Bronchial epithelial cell (primary cell): ENCODE measurements at places on chromosomes 7 and 10. TPM values are rescaled to one million over a fixed set of nuclear protein-coding genes. Genes with fewer than 3 reads are reported as not detected.

- DNase-seq = no peak
Measured at GRCh38 chr7:143487566-143487965, 9.9 kb downstream of the TAS2R41 start.

DNA sequence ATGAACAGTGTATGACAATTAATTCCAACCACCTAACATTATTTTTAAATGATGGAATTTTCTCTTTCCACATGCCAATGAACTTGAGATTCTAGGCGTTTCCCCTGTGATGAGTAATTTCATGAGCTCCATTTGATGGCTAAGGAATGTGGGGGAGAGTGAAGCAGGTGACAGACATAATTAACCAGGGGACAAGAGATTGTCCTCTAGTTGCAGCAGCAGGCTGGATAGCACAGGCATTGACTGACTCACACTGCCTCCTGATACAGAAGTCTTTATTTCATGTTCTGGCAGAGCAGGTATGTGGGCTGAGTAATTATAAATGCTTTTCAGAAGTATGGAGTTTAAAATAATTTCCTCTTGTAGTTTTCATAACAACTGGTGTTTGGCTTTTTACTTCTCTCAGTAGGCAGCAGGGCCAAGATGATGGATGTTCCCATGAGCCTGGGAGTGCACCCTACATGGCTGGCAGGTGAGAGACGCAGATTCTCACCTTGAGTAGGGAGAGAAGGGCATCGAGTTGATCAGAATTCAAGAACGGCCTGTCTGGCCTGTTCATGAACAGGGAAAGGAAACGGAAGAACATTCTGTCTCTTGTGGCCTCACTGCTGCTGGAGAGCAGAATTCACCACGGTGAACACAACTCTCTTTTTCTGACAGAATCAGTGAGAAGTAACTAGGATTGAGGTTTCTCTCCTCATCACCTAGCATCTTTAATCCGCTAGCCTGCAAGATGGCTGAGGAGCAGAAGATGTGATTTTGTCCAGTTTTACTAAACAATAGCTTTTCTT lies 118.8 kb downstream of the AOAH start:
- peak; percentile 84 for DNase-seq

GRCh38 chr10:88395677-88396076 lies 187.4 kb downstream of the RNLS start:
- peak; percentile 22 for DNase-seq

GRCh38 chr7:135755351-135755753 lies 6.7 kb upstream of the FAM180A start:
- no peak for DNase-seq

DNA sequence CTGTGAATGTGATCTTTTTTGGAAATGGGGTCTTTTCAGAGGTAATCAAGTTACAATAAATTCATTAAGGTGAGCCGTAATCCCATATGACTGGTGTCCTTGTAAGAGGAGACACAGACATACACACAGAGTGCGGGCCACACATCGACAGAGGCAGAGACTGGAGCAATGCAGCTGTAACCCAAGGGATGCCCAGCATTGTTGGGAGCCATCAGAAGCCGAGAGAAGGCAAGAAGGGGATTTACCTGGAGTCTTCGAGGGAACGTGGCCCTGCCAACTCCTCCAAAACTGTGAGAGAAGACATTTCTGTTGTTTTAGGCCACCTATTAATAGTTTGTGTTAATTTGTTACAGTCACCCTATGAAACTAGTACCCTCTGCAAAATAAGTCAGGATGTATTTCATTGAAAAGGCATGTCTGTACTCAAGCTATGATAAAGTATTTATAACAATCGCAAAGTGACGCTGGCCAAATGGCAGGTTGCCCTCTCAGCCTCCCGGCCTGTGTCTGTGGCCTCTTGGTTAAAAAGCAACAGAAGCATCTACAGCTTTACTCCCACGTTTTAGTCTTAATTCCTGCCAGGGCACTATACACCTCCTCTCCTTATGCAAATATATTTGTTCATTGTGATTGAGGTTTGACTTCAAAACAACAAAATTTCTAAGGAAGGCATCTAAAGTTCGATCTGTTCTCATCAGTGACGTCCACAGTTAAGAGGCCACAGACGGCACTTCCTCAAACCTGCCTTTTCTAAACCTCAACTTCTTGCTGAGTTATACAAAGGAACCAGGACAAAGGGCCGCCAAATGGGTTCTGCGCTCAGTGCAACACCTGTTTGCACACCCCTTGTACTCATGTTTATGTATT lies 46.8 kb downstream of the HIPK2 start:
- peak; percentile 29 for DNase-seq

DNA sequence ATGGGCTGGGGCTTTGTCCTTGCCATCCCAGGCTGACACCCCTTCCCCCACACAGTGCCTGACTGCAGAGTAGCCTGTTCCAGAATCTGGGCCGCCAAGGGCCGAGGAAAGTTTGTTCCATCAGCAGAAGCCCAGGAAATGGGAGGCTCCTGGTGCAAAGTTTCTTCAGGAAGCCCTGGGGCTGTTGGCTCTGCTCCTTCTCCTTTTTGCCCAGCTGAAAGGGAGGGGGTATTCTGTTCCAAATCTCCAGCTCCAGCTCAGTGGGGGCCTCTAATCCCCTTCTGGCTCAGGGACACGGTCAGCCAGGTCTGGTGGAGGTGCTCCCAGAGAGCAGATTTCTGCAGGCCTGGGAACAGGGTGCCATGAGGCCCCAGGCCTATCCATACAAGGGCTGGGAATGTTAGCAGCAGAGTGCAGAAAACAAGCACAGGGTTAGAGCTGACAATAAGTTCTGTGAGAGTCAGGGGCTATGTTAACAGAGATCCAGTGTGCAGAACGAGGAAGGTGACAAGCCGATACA lies 399.5 kb downstream of the RPS24 start:
- no peak for DNase-seq

- no peak for DNase-seq
Measured at GRCh38 chr7:25427721-25428120, 199.4 kb upstream of the NPVF start.

GRCh38 chr7:150685219-150686029 lies at the start of gene GIMAP2:
GIMAP2 (plus strand) TSS chr7:150685706; CDS start chr7:150687060, 1,354 bp downstream.
- DNase-seq = peak; percentile 19

GRCh38 chr7:112573302-112574039 lies 92.7 kb downstream of the LSMEM1 start:
- DNase-seq = peak; percentile 50

GRCh38 chr7:36281945-36282717 lies 107.5 kb upstream of the ANLN start:
- peak; percentile 34 for DNase-seq

DNA sequence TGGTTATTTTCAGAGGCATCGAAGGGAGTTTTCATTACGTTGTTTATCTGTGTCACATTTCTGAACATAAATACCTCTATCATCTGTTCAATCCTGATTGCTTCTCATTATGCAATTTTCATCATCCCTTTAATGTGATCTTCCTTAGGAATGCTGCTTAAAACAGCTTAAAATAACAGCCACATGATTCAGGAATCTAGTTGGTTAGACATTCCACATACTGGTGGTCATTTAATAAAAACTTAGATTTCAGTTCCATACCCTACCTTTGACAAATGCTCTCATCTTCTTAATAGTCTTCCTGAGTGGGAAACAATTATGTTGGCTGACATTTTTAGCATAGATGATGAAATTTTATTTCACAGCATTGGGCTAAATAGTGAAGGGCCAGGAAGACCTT lies 191.3 kb upstream of the CDCA7L start:
- DNase-seq = no peak

- DNase-seq = no peak
Measured at GRCh38 chr10:71158902-71159301, 53.5 kb upstream of the UNC5B start.

GRCh38 chr7:44382459-44383265 lies 57.3 kb upstream of the CAMK2B start:
- DNase-seq = no peak

DNA sequence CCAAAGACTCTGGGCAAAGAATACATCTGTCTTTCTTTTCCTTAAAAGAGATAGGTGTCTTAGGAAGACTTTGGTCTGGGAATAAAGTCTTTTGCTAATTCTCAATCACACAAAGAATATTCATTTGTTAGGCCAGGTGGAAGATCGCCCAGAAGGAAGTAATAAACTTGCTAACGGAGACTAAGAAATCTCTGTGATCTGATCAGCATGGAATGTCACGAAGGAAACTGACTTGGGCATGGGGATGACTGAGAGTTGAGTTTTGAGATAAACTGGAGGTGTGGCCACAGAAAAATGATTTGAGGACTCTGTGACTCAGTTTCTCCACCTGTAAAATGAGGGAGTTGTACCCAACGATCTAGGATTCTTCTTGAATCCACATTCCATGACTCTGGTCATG lies 161.1 kb upstream of the SVIL start:
- DNase-seq = peak; percentile 52

DNA sequence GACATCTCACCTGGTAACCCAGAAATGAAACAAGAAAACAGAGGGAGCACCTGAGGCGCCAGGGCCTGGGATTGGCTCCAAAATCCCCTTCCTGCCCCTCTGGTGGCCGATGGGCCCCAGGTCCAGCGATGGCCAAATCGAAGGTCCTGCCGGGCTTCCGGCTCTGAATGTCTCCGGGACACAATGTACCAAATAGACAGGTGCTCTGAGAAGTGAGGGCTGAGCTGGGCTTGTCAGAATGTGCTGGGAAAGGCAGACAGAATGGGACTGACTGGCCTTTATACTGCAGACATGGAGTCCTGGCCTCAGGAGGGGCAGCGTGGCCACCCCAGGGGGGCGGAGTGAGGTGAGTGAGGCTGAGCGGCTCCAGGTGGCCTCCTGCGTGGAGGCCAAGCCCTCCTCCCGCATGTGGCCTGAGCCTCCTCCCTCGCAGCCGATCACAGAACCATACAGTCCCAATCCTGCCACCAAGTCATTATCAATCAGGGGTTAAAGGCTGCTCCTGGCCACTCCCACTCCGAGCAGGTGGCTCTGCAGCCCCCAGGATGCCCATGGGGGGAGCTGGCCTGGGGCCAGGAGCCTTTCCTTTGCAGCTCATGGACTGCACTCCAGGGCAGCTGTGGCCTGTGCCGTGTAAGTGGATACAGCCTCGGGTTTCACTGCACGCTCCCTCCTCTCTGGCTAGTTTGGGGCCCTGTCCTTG lies 185.5 kb downstream of the ADARB2 start:
- no peak for DNase-seq

DNA sequence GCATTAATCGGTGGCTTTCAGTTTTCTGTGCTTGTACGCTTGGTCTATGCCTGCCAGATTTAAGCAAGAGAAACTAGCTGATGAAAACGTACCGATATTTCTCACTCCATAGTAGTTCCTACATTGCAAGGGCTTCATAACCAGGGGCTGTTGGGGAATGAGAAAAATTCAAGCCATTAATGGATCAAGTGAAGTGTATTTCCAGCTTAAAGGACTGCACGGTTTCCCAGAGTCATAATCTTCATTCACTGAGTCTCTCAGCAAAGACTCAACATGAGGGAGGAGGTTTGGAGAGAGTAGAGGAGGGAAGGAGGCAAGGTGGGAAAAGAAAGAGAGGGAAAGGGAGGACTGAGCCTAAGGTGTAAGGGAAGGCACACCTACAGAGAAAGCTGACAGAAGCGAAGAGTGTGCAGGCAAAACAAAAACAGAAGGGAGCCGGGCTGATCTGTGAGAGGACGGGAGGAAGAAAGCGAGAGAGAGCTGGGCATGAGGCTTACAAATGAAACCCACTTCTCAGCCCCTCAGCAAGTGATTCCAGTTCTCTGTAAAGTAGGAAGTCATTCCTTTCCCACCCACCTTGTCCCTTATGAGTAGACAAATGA lies 625 bp downstream of the GIMAP2 start:
- peak; percentile 4 for DNase-seq

GRCh38 chr7:14892961-14893360 lies 9.6 kb downstream of the DGKB start:
- peak; percentile 67 for DNase-seq

GRCh38 chr7:75611557-75612178 lies 119.5 kb downstream of the SPDYE5 start:
- DNase-seq = no peak

- no peak for DNase-seq
Measured at GRCh38 chr10:108902619-108903285, 1020.6 kb downstream of the XPNPEP1 start.

DNA sequence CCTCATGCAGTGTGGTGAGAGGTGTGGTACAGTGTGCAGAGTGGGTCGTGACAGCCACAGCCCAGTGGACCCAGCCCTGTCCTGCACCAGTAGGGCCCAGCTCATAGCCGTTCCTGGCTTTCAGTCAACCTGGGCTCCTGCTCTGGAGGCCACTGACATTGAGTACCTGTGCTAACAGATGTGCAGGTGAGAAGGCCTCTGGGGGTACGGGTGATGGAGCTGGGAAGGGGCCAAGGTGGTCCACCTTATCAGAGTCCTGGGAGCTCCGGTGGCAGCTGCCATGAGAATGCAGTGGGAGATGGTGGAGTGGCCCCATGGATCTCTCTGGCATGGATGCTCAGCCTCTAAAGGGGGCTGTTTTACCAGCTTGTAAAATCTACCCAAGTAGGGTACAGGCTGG lies 6.1 kb upstream of the TBRG4 start:
- no peak for DNase-seq

- no peak for DNase-seq
Measured at GRCh38 chr10:130220251-130221185, 84.3 kb downstream of the GLRX3 start.

DNA sequence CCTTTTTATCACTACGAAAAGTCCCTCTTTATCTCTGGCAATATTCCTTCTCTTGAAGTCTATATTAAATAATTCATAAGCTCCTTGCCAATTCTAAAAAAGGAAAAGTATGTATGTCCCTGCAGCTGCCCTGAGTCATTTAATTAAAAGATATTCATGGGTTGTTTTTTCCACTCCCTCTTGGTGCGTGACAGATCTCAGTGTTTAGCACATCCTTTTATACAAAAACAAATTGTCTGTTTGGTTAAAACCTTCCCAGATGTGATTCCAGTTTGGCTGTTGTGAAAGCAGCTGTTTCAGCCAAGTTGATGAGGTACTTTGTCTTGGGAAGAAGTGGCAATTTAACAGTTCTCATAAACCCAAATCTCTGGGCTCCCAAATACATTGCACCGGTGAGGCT lies 33.8 kb upstream of the PRLHR start:
- DNase-seq = no peak

DNA sequence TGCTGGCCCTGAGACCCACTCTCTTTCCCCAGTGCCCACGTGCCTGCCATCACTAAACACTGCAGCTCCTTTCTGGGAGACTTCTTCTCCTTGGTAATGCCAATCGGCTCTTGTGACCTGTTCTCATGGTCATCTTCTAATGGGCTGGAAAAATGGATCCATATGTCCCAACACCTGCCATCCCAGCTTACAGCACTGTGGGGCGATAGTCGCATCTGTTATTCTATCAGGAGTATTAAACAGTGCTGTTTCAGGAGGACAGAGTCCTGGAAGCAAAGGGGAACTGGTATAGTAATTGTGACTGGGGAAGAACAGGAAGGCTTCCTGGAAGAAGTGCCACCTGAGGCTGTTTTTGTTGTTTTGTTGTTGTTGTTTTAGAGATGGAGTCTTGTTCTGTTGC lies 411.2 kb downstream of the GLRX3 start:
- DNase-seq = no peak

GRCh38 chr10:73734796-73735305 lies 9.3 kb upstream of the SEC24C start:
- DNase-seq = no peak

HTRA1 gene
- 64.1 and 80.3 TPM in 2 replicates for total RNA-seq

MORN4 gene
- total RNA-seq = 7.1 and 9.0 TPM in 2 replicates

ZNF775 gene
- total RNA-seq = 3.2 and 3.5 TPM in 2 replicates

PNLIP gene
- under 0.01 TPM in 2 replicates for total RNA-seq

OR2A7 gene
- total RNA-seq = 0.53 and 1.7 TPM in 2 replicates

NUTM2A gene
- total RNA-seq = 0.26 and 1.2 TPM in 2 replicates

PSD gene
- total RNA-seq = under 0.01 and 0.51 TPM in 2 replicates

FAM25A gene
- 4.7 and 30.6 TPM in 2 replicates for total RNA-seq

DEPP1 gene
- total RNA-seq = 0.26 and 1.0 TPM in 2 replicates

ITGA8 gene
- under 0.01 TPM in 1 of 2 replicates, not detected in the other for total RNA-seq

ZPBP gene
- not detected in 2 replicates for total RNA-seq

MSS51 gene
- 0.90 and 1.1 TPM in 2 replicates for total RNA-seq

SRRM3 gene
- total RNA-seq = 0.26 and 0.51 TPM in 2 replicates
